ENCODE measurements at places on chromosomes 2 and 18.
A peak's percentile ranks its signal among the peaks of the same experiment; 100 is the strongest.

GRCh38 chr2:26521054-26521912 lies 43.4 kb upstream of the OTOF start:
- DNase-seq: peak; percentile 23

GRCh38 chr2:36556842-36557241 lies 41.1 kb downstream of the FEZ2 start:
- DNase-seq: no peak

GRCh38 chr2:101361522-101361921 lies 25.8 kb downstream of the CREG2 start:
- no peak for DNase-seq

DNA sequence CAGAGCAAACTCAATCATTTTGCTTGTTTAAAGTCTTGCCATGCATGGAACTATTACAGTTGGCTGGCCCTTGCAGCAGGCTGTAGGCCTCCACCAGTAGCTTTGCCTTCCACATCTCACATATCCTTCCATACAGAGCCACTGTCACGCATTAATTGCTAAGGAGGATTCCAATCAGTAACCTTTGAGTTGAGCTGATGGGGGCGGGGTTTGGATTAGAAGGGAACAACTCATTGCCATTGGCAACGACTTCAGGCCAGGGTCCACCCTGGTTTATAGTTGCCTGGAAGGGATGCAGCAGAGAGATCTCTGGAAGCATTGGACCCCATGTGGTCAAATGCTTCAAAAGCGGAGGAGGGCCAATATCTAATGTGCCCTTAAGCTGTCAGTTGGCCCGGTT lies 63.3 kb upstream of the TTC39C start:
- DNase-seq: no peak

- no peak for DNase-seq
These were observed 198.7 kb downstream of the TGIF1 start for GRCh38 chr18:3648641-3649040.

DNA sequence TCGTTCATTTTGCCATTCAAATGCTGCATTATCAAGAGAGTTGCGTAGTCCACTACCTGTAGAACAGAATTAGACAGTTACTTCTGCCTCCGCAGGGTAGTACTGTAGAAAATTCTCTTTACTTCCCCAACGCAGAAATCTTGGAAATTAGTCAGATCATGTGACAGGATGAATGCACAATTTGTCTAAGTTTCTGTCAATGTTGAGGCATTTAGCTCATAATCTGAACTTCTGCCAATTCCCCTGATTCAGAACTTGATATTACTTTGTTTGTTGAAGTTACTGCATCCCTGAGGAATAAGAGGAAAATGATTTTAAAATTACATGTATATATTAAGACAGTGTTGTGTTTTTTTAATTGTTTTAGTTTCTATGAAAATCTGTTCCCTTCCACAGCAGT lies 83.4 kb downstream of the TTC27 start:
- no peak for DNase-seq

- DNase-seq: no peak
These were observed 30.4 kb upstream of the RAB6D start for GRCh38 chr2:131394147-131394931.

DNA sequence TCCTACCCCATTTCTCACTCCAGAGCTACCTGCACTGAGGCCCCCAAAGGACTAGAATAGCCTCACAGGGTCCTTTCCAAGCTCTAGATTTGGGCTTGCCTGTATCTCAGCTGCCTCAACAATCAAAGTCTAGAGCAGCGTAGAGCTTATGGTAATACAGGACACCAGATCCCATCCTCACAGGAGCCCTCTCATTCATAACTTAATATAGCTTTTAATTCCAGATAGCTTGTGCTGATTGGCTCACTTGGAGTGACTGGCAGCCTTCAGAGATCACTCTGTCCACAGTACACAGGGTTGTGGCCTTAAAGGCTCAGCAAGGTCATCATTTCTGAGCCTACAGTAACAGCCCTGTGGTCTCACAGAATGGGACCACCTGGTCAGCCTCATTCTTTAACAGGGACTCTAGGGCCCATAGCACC lies 51.4 kb downstream of the ZFP36L2 start:
- DNase-seq: no peak

GRCh38 chr2:97983698-97984097 lies 12.1 kb downstream of the TMEM131 start:
- no peak for DNase-seq

DNA sequence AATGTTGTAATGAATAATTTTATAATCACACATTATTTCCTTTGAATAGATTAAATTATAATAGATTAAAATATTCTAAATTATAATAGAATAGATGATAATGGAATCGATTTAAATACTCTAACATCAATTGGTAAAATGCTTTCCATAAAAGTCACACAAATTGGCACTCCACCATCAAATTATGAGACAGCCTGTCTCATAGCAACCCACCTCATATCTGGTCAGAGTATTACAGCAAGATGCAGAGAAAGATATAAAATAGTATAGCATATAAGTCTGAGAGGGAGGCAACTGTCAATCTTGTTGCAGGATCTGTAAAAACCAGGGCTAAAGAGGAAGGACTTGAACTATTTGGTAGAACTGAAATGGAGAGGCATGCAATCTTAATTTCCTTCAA lies 98.4 kb upstream of the NCKAP5 start:
- DNase-seq: no peak

All from iPS DF 19.7 (cell line).